Common myeloid progenitor, CD34-positive (primary cell): ENCODE measurements at places on chromosomes 2 and 18.

GRCh38 chr2:207157162-207157481 lies 8.6 kb downstream of the KLF7 start:
- peaks cover 33% of the 10 kb centered on the region for H3K4me1 ChIP-seq
- DNase-seq, result no peak
- no peaks in the 10 kb centered on the region for H3K27me3 ChIP-seq
- no peak overlapping the region for H3K27ac ChIP-seq

- no peak overlapping the region for H3K4me3 ChIP-seq
- H3K4me1 ChIP-seq, result no peaks in the 10 kb centered on the region
- H3K36me3 ChIP-seq, result no peaks in the 10 kb centered on the region
- no peaks in the 10 kb centered on the region for H3K27me3 ChIP-seq
Observed at GRCh38 chr18:13993730-13994129, 78.4 kb upstream of the MC2R start.

GRCh38 chr18:58213440-58213839 lies 169.4 kb downstream of the NEDD4L start:
- no peaks in the 10 kb centered on the region for H3K36me3 ChIP-seq
- peaks cover 3% of the 10 kb centered on the region for H3K27me3 ChIP-seq
- DNase-seq, result peak; percentile 53
- H3K4me1 ChIP-seq, result peaks cover 4% of the 10 kb centered on the region
- H3K4me3 ChIP-seq, result no peak overlapping the region

DNA sequence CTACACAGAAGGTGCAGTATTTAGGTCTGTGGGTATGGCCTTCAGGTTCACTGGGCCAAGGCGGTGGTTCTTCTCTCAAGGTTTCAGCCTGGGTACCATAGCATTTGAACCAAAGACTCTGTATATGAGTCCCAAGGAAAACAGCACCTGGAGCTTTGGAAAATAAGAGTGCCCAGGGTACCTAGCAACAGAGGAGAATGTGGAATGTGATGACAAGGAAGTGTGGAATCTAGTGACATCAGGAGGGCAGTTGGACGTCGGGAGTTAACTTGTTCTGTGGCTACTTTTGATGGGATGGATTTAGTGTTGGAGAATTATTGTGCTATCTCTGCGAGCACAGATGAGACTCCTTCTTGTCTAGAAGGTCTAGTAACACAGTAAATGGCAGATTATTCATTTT lies 201.2 kb downstream of the NOL4 start:
- no peaks in the 10 kb centered on the region for H3K4me1 ChIP-seq
- no peaks in the 10 kb centered on the region for H3K36me3 ChIP-seq
- H3K27ac ChIP-seq, result no peak overlapping the region

- no peak overlapping the region for H3K27ac ChIP-seq
- H3K27me3 ChIP-seq, result peaks cover 14% of the 10 kb centered on the region
- no peaks in the 10 kb centered on the region for H3K36me3 ChIP-seq
- H3K4me1 ChIP-seq, result no peaks in the 10 kb centered on the region
- no peak for DNase-seq
- no peak overlapping the region for H3K4me3 ChIP-seq
Observed at GRCh38 chr2:1625281-1626001, 118.9 kb downstream of the PXDN start.

DNA sequence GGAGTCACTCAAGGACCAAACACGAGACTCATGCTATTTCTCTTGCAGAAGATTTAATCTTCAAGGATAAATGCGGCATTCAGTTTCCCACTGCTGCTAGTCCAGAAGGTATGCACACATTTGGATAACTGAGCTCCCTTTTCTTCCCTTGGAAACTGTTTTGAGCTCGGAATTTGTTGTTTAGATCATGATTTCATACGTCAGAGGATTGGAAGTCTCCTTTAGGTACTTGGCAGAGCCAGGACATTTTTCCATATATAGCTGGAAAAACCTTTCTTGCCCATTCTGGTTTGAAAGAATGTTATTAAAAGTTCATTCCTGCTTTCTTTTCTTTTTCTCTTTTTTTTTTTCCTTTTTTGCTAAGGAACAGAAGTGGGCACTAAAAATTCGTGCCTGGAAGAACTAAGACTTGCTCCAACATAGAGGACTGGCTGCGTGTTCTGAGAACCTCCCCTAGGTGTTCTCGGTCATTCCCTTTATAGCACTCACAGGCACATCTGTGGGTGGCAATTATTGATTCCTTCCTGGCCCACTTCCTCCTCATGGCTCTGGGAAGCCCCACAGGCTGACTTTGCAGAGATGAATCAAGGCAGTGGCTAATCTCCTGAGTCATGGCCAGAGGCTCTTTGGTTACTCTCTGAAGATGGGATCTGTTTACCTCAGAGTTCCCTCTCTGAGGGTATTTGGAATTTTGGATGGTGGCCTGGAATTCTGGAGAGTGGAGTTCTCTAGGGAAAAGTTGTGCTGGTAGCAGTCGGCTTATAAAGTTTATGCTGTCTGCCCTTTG lies 104.8 kb downstream of the PLCL1 start:
- no peak overlapping the region for H3K27ac ChIP-seq
- no peaks in the 10 kb centered on the region for H3K36me3 ChIP-seq
- peaks cover 5% of the 10 kb centered on the region for H3K4me1 ChIP-seq
- no peak overlapping the region for H3K4me3 ChIP-seq
- DNase-seq, result no peak

- DNase-seq, result no peak
- H3K4me1 ChIP-seq, result peaks cover 4% of the 10 kb centered on the region
- H3K36me3 ChIP-seq, result no peaks in the 10 kb centered on the region
Observed at GRCh38 chr2:166335284-166335683, 40.5 kb downstream of the SCN9A start.

GRCh38 chr18:29174891-29175290 lies 998.0 kb upstream of the CDH2 start:
- no peak for DNase-seq
- H3K4me3 ChIP-seq, result no peak overlapping the region
- H3K27me3 ChIP-seq, result no peaks in the 10 kb centered on the region
- no peak overlapping the region for H3K27ac ChIP-seq
- H3K36me3 ChIP-seq, result no peaks in the 10 kb centered on the region

DNA sequence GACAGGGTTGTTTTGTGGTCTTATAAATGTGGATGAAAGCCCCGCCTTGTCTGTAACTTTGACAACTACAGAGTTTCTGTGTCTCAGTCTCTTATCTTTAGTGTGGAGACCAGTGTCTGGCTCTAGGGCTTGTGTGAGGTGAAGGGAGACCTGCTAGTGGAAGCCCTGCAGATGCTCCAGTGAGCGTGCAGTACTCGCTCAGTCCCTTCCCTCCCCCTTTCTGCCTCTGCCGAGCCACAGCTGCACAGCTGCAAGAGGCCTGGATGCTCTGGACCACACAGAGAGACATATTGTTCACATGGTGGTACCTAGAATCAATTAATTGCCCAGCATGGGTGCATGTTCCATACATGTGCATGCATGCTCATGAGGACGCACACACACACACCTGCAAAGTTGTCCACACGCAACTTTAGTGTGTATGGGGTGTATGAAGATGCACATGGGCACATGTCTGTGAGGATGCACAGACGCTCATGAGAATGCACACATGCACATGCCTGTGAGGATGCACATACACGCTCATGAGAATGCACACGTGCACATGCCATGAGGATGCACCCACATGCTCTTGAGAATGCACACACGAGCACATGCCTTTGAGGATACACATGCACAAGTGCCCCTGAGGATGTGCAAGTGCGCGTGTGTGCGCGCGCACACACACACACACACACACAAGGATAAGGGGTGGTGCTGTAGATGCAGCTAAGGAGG lies 282.1 kb upstream of the HS6ST1 start:
- no peaks in the 10 kb centered on the region for H3K27me3 ChIP-seq
- no peak overlapping the region for H3K27ac ChIP-seq
- no peak for DNase-seq
- peaks cover 6% of the 10 kb centered on the region for H3K4me1 ChIP-seq
- no peaks in the 10 kb centered on the region for H3K36me3 ChIP-seq
- H3K4me3 ChIP-seq, result no peak overlapping the region

- no peaks in the 10 kb centered on the region for H3K4me1 ChIP-seq
- H3K27me3 ChIP-seq, result no peaks in the 10 kb centered on the region
- DNase-seq, result no peak
- no peak overlapping the region for H3K4me3 ChIP-seq
- no peaks in the 10 kb centered on the region for H3K36me3 ChIP-seq
Observed at GRCh38 chr18:53458268-53458667, 766.2 kb downstream of the MBD2 start.

DNA sequence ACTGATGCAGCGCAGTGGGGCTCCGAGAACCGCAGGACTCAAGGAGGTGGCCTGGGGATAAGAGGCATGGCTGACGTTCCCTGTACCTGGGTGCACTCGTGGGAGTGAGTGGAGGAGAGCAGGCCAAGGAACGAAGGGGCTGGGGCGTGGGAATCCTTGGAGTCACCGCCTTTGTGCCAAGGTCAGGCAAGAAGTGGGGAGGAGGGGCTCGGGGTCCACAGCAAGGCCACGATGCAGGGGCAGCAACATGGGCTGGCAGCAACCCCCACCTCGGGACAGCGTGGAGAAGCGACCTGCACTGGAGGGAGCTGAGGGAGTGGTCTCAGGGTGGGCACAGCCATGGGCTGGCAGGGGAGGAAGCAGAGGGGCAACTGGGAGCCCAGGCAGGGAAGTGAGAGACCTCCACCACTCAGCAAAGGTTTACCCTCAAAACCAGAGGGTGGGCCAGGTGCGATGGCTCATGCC lies 18.6 kb downstream of the ARID5A start:
- no peaks in the 10 kb centered on the region for H3K27me3 ChIP-seq
- no peak overlapping the region for H3K4me3 ChIP-seq
- H3K4me1 ChIP-seq, result peaks cover 11% of the 10 kb centered on the region
- H3K36me3 ChIP-seq, result peaks cover 26% of the 10 kb centered on the region
